ENCODE measurements at places on chromosomes 4 and X.

DNA sequence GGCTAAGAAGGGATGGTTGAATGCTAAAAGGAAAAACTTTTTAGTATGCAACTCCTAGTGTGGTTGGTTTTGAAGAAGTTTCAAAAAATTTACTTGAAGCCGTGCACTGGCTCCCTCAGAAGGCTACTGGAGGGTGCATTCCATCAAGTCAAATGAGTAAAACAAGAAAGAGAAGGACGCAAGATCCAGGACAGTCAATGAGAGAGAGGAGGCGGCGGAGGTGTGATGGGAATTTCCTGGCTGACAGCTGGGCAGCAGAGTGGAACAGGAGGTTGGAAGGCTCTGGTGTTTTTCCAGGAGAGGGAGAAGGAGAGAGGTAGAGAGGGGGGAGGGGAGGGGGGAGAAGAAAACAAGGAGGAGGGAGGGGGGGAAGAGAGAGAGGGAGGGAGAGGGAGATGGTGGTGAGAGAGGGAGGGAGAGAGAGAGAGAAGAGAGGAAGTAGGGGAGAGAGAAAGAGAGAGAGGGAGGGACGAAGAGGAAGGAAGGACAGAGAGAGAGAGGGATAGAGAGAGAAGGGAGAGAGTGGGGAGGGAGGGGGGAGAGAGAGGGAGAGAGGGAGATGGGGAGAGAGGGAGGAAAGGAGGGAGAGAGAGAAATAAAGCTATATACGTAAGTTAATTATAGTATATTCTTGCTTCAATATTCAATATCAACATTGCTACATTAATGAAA, 126.4 kb downstream of the SH3KBP1 start:
- DNase-seq = no peak

DNA sequence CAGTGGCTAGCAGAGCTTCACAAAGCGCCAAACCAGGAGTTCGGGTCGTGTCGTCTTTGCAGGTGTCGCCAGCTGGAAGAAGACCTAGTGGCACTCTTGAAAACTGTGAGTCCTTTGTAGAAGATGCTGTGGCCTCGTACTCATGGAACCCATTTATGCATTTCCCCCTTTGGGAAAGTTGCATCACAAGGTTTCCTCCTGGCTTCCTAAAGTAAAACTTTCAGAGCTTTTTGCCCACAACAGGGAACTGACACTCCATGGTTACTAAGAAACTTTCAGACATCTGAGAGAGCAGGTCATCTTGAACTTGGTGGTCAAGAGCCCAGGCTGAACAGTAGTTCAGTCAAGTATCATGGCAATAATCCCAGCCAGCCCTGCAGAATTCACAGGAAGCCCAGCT, 15.9 kb upstream of the NOCT start:
- DNase-seq = no peak

- DNase-seq = no peak
These were observed 707 bp upstream of the SHROOM4 start for GRCh38 chrX:50814701-50815100.

DNA sequence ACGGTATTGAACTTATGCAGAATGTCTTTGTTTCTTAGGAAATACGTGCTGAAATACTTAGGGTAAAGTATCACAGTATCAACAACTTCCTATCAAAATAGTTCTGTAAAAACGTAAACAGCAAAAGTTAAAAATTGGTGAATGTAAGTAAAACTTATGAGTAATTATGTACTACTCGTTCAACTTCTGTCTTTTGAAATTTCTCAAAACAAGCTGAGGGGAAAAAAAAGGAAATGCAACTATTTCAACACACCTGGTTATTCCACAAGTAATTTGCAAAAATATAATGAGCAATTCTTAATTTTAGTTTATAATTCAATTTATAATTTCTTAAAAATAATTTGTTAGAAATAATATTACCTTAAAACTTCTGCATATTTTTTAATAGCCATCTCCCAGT, 8.3 kb downstream of the PPID start:
- no peak for DNase-seq

- DNase-seq = no peak
These were observed 86.2 kb downstream of the MAD2L1 start for GRCh38 chr4:119980456-119980855.

- no peak for DNase-seq
These were observed 30.6 kb downstream of the SUPT20HL2 start for GRCh38 chrX:24283127-24283794.

Data from hematopoietic multipotent progenitor cell treated with erythropoietin and hydrocortisone succinate and interleukin-3 and kit ligand, for 8 days (in vitro differentiated cells).